ENCODE measurements at places on chromosomes 16 and 17.

- DNase-seq = no peak
These were observed 68.0 kb upstream of the SIAH1 start for GRCh38 chr16:48452991-48453760.

- DNase-seq = no peak
These were observed 5.2 kb upstream of the BEAN1 start for GRCh38 chr16:66421891-66422290.

DNA sequence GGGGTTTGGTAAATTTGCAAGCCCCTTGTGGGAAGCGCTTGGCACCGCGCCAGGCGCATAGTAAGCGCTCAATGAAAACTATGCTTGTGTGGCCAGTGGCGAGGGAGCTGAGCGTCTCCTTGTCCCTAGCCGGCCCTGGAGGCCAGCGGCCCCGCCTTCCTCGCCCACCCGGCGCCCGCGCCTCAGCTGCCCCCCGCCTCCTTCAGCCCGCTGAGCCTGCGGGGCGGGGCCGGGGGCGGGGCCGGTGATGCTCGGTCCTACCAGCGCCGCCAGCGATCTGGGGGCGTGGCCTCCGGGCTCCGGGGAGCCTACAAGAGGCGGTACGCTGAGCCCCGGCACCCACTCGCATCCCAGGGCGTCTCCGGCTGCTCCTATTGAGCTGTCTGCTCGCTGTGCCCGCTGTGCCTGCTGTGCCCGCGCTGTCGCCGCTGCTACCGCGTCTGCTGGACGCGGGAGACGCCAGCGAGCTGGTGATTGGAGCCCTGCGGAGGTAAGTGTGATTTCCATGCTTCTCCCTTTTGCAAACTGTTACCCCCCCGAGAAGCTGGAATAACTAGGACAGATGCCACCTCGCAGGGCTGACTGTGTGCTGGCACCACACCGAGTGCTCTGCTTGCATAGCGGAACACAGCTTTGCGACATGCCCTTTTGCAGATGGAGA is at the start of gene CRISPLD2:
Gene CRISPLD2 (plus strand): TSS at position 342 of the 661 bp plus-strand sequence. CDS start 18,511 bp downstream, outside the sequence.
- peak; percentile 92 for DNase-seq

DNA sequence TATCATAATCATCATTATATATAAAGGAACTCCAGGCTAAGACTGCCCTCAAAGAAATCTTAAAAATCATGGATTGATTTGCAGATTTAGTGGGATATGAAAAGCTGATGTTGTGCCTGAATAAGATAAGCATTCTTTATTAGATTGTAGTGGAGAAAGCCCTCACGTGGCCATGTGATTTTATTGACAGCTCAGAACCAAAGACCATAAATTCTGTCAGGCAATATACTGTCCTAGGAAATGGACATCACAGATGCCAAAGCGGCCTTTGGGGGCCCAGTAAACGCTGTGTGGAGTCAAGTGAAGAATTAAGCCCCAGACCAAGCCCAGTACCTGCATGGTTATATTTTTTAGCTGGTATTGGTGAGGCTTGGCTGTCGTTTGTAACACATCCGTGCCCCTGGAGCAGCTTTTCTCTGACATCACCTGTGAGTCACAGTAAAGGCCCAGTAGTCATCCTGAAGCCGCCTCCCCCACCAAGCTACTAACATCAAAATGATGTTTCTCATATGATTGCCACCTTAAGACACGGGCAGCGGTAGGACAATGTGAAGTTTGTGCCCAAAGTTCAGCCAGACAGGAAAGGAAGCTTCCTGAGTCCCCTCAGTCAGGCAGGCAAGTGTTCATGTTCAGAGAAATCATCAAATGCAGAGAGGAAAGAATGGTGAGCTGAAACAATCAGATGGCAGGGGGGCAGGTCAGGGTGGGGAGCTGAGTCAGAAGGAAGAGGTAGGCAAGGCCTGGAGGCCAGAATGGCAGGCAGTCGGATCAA is 209.4 kb downstream of the IRX3 start:
- peak; percentile 65 for DNase-seq

DNA sequence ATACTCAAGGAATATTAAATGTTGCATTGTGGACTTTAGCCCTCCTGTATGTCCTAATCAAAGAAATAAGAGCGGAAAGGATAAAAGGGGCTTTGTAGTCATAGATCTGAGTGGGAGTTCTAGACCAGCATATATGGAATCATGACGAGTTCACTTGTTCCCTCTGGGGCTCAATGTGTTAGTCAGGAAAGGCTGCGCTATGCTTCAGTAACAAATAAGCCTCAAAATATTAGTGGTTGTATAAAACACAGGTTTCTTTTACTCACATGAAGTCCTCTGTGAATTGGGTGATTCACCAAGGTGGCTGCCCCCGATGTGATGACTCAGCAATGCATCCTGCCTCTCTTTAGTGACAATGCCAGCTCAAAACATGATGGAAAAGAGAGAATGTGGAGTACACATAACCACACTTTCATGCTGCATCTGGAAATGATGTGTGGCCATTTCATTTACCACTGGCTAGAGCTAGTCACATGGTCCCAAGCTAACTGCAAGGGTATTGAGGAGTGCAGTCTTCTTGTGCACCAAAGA is 63.3 kb upstream of the IRX5 start:
- DNase-seq = no peak

DNA sequence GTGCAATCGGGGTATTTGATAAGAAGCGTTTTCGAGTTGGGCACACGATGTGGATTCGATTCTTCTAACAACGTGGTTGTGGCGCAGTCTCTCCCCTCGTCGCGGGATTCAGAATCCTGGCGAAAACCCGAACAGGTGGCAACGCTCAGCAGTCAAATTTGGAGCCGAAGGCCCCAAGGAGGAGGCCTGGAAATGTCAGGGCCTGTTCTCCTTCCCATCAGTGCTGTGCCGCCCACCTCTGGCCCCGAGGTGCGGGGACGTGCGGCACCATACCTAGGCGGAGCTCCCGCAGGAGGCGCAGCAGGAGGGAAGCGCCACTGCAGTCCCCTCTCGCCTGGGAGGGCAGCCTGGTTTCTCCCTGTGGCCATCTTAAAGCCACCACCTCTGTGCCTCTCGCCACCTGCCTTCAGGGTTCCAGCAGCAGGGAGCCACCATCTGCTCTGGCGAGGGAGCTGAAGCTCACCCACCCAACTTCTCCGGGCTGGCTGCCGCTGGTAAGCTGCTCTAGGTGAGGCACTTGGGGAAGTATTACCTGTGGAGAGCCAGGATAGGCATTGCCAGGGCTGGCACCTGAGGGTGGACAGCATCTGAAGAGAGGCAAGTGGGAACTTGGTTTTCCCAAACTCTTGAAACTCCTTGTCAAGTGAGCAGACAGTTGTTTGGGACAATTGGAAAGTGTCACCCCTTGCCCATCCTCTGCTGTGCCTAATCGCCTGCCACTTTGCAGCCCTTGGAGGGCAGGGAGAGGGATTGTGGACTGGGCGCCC is 2.6 kb upstream of the AATF start:
- no peak for DNase-seq

- peak; percentile 38 for DNase-seq
These were observed 14.7 kb downstream of the GSPT1 start for GRCh38 chr16:11901091-11901490.

- DNase-seq = no peak
These were observed 148.2 kb downstream of the C16orf78 start for GRCh38 chr16:49521734-49522325.

Data from EH (cell line).